ENCODE measurements at places on chromosomes 7 and 10.

GRCh38 chr7:118152149-118152548, 31.8 kb upstream of the LSM8 start:
- no peak for DNase-seq

DNA sequence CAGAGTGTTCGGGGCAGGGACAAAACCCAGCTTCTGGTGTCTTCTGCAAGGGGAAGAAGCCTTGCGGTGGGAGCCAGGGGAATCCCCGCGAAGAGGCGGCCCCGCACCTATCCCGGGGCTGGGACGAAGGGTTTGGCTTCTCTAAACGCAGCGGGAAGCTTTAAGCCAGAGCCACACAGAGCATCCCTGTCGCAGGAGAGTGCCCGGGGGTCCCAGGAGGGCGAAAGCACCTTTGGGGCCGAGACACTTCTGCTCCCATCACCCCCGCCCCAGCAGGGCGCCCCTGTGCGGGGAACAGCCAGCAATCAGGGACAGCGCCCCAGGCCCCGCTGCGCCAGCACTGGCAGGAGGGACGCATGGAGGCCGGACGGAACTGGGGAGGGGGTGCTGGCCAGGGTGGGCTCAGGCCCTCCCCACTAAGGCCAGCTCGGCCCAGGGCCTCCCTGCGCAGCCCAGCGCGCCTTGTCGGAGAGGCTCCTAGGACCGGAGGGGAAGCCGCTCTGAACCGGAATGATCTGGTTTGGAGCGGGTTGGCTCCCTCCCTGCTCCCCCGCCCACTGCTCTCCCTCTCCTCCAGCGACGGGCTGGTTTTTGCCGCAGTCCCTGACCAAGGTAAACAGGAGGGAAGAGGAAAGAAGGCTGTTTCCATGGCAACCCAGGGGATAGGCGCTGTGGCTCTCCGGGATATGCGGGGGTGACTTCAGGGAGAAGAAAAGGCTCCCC, 63.9 kb downstream of the TMEM209 start:
- peak; percentile 59 for DNase-seq

DNA sequence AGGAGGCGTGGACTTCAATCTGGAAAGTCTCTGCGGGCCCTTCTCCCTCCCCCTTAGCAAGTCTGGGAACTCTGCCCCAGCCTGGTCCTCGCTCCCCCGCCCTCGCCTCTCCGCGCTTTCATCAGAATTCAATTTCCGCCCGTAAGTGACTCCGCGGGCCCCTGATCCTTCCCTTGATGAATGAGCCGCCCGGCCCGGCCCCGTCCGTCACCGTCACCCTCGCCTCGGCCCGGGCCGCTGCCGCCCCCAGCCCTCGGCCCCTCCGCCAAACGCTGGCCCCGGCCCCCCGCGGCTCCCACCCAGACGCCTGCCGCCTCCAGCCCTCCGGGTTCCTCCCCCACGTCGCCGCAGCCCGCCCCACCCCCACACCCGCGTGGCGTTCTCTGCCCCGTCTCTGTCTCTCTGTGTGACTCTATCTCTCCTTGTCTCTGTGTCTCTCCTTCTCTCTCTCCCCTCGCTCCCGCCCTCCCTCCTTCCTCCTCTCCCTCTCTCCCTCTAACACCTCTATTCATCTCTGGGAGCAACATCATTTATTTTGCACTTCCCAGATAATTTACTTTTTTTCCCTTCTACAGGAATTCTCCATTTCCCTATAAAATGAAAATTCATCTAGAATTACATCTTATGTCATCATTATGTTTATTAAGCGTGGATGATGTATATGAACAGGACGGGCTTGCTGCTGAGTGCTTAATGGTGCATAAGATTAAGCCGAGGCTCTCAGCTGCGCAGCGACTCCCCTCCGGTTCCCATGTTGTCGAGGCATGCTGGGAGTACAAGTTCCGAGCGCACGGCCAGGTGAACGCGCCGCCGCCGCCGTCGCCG, 91.2 kb upstream of the PAX2 start:
- DNase-seq: peak; percentile 51

DNA sequence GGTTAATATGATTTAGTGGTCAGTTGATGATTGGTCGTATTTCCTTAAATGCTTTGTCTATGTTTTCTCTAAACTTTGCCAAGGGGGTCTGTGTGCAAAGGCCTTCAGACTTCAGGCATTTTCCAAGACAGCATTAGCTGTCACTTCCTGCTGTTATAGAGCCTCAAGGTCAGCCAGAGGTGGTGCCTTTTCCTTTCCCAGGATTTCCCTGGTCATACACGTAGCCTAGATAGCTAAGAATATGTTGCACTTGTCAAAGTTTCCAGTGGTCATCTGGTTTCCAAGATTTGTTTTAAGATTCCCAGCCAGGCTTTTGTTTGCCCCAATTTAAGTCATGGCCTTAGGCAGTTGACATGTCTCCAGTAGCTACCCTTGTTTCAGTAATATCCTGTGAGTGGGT, 133.2 kb upstream of the IGFBP3 start:
- no peak for DNase-seq
